Activated effector memory CD4-positive, alpha-beta T cell treated with Interleukin-2 at 50 U/mL for 16 hours (primary cell): ENCODE measurements at places on chromosomes 3 and 15.

DNA sequence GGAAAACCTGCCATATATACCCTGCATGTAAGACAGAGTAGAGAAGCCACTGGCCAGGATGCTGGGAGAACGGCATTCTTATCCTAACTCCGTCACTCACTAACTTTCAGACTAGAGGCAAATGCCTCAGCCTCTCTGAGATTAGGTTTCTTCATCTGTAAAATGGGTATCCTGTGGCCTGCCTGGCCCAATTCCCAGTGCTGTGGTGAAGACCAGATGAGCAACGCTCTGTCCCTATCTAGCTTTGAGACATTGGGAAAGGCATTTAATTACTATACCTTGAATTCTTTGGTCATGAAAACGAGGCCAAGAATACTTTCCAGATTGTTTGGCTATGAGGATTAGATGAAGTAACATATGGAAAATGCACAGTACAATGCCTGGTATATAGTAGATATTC is 35.9 kb downstream of the CEMIP start:
- DNase-seq = no peak

DNA sequence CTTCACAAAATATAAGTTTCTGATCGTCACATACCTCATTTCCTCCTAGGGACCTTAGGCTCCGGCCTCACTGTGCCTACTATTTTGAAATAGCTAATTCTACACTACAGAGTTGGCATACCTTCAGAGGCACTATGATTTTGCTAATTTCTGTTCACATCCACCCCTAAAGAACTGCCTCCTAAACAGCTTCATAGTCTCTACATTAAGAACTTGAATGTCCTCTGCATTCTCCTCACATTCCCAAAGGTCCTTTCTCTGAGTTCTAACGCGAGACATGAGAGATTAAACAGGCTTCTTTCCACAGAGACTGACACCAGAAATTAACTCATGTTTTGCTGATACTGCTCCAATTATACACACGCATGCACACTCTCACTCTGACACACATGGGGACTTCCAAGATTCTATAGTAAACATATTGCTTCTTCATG is 75.5 kb downstream of the DLG1 start:
- DNase-seq = no peak

DNA sequence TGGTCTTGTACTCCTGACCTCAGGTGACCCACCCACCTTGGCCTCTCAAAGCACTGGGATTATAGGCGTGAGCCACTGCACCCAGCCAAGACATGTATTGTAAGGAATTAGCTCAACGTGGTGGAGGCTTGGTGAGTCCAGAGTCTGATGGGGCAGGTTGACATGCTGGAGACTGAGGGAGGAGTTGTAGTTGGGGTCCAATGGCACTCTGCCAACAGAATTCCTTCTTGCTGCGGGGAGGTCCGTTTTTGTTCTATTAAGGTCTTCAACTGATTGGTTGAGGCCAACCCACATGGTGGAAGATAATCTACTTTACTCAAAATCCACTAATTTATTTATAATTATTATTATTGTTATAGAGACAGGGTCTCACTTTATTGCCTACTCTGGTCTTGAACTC is 30.1 kb downstream of the PLA2G4D start:
- DNase-seq = no peak

DNA sequence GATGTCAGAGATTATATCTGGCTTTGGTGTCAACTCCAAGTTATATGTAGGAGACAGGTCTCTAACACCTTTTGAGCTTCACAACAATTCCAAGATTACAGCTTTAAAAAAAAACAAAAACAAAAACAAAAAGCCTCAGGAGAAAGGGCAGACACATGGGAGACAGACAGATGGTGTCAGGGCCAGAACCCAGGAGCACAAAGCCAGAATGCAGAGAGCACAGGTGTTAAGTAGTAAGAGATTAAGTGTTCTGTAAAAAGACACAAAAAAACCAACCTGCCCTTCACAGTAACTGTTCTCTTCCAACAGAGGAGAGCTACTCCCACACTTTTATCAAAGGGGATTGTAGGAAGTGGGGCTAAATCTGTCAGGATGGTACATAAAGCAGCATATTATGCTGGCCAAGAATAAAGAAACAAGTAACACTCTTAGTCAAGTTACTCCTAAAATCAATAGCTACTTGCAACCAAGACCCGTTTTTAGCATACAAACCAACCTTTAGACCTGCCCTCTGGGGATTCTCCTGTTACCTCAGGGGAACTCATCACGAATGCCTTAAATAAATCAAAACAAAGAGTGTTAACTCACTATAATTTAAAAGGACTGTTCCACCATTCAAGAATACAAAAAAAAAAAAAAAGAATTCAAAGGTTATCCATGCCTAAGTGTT is 5.9 kb downstream of the CPEB1 start:
- DNase-seq = no peak

DNA sequence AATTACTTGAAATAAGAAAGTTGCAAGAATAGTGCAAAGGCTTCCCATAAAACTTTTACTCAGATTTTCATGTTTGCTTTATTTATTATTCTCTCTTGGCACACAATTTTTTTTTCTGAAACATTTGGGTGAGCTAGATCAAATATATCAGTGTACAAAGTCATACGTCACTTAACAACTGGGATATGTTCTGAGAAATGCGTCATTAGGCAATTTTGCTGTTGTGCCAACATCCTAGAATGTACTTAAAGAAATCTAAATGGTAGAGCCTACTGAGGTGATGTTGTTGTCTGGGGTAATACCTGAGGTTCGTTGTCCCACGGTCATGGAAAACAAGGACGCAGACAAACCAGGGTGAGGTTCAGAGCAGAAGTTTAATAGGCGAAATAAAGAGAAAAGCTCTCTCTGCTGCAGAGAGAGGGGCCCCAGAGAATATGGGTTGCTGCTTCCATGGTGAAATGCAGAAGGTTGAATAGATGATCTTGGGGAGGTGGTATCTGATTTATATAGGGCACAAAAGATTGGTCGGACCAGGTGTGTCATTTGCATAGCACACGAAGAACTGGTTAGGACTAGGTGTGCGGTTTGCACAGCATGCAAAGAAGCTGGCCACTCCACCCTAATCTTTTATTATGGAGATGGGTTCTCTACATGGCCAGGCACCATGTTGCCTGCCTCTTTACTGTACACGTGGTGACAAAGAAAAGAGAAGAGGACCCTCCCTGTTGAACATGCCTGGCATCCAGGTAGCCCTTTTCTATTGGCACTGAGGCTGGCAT is 8.8 kb upstream of the GRAMD1C start:
- DNase-seq = no peak

GRCh38 chr15:76184650-76185035 is 124.9 kb downstream of the TMEM266 start:
- no peak for DNase-seq

DNA sequence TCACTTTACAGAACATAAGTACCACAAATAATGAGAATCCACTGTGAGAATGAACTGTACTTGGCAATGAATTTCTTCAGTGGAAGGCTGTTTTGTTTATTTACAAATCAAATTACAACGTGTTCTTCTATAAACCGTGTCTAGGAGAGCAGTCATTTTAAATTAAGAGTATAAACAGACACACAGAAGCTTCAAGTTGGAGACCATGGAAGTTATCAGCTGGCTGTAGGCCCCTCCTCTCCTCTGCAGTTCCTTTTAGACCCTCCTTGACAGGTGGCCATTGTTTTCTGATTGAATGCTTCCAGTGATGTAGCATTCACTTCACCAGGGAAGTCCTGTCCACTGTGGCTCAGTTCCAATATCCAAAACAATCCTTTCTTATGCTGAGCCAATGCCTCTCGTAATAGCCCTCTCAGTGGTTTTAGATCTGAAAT is 7.3 kb upstream of the MAPK6 start:
- DNase-seq = no peak

- DNase-seq = no peak
These were observed 7.3 kb downstream of the NGLY1 start for GRCh38 chr3:25775936-25776335.

GRCh38 chr3:28738425-28738824 is 389.8 kb upstream of the AZI2 start:
- DNase-seq = no peak

GRCh38 chr15:34078900-34079299 is 22.8 kb downstream of the EMC7 start:
- no peak for DNase-seq

GRCh38 chr15:57031605-57032004 is 113.2 kb downstream of the TCF12 start:
- DNase-seq = no peak

DNA sequence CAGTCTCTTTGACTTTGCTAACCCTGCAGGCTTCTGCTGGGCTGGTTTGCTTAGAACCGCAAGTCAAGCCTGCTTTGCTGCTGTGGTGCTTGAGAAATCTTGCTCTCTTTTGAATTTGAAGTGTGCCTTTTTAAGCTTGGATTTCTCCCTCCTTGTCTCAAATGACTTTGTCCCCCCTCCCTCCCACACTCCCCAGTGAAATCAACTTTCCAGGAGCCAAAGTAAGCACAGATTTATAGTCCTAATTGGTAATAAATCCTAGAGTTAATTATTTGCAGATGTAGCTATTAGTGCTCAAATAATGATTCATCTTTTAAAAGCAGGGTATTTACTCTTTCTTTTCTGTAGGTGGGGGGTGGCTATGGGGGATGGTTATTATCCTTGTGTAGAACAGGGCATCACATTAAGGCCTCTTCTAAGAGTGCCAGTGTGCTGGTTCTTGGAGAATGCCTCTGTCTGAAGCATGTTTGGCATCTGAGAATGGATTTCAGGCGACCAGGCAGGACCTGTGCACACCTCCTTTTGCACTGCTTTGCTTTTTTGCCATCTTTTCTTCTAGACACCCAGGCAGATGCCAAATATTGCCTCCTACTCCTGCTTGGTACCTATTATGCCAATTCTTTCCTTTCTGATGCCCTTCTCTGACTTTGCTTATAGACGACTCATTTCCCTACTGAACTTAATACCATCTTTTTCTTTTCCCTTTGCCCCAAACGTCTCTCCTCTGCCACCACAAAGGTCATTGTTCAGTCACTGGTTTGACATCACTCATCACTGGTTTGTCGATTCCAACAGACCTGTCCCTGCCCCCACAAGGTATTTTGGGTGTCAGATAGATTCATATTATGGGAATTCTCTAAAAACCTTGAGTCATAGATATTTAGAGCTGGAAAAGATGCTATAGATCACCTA is 50.7 kb downstream of the CLDN11 start:
- no peak for DNase-seq

DNA sequence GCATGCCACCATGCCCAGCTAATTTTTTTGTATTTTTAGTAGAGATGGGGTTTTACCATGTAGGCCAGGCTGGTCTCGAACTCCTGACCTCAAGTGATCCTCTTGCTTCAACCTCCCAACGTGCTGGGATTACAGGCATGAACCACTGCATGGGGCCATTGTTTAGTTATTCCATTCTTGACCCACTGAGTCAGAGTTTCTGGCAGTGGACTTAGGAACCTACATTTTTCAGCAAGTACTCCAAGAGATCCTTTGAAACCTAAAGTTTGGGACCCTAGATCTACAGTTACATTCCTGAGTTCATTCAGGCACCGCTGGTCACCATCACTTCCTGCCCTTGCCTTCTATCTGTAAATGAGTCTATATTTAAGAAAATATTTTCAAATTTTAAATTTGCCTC is 1.4 kb upstream of the TNFSF10 start:
- no peak for DNase-seq

- no peak for DNase-seq
These were observed 4.4 kb upstream of the FOXB1 start for GRCh38 chr15:59999612-60000112.

DNA sequence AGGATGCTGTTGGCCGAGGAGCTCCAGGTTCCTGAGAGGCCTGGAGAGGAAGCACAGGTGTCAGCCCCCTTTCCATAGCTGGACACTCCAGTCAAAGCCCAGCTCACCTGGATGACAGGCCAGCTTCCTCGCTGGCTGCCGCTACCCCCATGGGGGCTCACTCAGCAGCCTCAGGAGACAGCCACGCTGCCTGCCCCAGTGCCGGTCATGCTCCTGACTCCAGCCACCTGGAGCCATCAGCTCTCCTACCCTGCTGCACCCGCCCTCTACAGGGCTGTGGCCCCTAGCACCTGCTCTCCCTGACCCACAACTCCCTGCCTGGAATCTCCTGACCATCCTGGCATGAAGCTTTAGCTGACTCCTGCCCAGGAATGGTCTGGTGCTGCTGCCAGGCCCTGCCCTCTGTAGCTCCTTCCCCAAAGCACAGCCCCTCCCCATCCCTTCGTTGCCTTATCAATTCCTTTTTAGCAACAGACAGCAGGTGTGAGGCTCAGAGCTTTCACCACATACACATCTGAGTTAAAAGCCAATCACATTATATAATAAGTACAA is 94.2 kb downstream of the NUP210 start:
- DNase-seq = no peak

GRCh38 chr3:177881351-177881750 is 654.9 kb upstream of the KCNMB2 start:
- DNase-seq = no peak

DNA sequence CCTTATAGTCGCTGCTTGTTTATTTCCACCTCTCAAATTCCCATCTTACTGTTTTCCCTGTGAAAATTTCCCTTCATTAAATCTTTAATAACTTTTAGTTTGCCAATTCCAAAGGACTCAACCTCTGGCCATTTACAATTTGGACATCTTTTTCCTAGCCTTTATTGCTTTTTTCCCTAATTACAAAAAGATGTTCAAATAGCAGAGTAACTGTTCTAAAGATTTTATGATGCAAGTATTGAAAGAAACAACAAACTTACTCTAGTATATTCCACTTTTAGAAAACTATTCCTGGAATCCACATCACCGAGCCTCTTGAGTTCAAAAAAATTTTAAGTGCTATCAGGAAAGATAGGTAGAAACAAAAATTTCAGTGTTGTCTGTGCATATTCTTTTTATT is 174.1 kb upstream of the UBE2E2 start:
- no peak for DNase-seq

- DNase-seq = no peak
These were observed 74.7 kb downstream of the ZNF148 start for GRCh38 chr3:125300416-125300815.

- DNase-seq = no peak
These were observed 72.4 kb upstream of the TRPM1 start for GRCh38 chr15:31173790-31174450.

DNA sequence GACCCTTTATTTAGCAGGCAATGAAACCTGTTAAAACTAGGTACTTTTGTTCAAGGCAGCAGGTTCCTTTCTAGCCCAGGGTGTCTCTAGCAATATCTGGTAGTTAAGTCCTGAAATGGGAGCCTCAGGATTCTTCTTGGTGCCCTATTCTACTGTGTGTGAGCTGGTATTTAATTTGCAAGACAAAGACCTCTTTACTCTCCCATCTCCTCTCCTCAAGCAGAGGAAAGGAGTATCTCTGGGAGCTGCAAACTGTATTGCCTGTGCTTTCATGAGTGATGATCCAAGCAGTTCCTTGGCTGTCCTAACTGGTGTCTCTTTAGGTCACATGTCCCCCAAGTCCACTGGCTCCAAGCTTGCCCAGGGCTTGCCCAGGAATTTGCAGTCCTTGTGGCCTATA is 188.2 kb downstream of the SI start:
- no peak for DNase-seq

- DNase-seq = no peak
These were observed 93.7 kb downstream of the FBLN2 start for GRCh38 chr3:13642597-13642996.

GRCh38 chr3:115052906-115053305 is 94.2 kb downstream of the ZBTB20 start:
- no peak for DNase-seq

GRCh38 chr3:107813026-107813425 is 277.8 kb downstream of the CD47 start:
- no peak for DNase-seq
